ENCODE measurements at places on chromosomes 2 and 18. TPM values are rescaled to one million over a fixed set of nuclear protein-coding genes. Genes with fewer than 3 reads are reported as not detected.

Gene TUBA3E
- total RNA-seq: not detected

Gene ACKR3
- not detected for total RNA-seq

Gene CARF
- 5.8 TPM for total RNA-seq

Gene PRSS56
- not detected for total RNA-seq

Gene STPG4
- total RNA-seq: 0.64 TPM

Gene CSRNP3
- total RNA-seq: 2.9 TPM

Gene TLX2
- not detected for total RNA-seq

GRCh38 chr2:149420053-149420963 lies 89.9 kb downstream of the LYPD6 start:
- peak; percentile 64 for DNase-seq

DNA sequence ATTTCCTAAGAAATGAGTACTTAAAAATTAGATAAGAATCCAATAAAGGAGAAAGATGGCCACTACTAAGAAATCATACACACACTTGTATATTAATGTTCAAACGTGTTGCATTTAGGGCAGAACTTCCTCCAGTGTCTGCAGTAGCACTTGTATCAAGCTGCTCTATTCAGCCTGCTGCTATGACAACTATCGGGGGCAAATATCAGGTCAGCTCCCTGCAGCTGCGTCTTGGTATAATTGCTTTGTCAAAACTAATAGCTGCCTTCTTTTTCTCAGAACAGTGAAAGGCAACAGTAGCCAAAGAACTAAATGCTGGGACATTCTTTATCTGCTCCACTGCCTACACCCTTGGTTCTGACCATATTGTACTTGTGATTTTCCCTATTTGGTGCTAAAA lies 300.7 kb downstream of the NOL4 start:
- DNase-seq: no peak

DNA sequence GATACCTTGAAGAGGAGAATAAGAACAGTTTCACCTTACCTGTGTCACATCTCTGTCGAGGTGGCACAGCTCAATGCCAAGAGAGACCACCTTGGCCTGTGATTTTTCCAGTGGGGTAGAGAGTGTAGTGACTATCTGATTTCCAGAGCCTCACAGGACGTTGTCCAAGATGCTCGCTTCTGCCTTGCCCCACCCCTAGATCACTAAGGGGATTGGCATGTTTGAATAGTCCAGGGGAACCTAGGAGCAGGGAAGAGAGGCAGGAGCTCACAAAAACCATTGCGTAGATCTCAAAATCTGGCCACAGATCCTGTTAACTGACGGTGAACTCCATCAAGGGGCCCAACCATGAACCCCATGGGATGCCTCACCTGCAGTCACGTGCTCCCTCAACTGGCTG lies 24.2 kb downstream of the TMEM178A start:
- no peak for DNase-seq

- DNase-seq: no peak
Measured at GRCh38 chr2:230903231-230904150, 21.6 kb downstream of the GPR55 start.

DNA sequence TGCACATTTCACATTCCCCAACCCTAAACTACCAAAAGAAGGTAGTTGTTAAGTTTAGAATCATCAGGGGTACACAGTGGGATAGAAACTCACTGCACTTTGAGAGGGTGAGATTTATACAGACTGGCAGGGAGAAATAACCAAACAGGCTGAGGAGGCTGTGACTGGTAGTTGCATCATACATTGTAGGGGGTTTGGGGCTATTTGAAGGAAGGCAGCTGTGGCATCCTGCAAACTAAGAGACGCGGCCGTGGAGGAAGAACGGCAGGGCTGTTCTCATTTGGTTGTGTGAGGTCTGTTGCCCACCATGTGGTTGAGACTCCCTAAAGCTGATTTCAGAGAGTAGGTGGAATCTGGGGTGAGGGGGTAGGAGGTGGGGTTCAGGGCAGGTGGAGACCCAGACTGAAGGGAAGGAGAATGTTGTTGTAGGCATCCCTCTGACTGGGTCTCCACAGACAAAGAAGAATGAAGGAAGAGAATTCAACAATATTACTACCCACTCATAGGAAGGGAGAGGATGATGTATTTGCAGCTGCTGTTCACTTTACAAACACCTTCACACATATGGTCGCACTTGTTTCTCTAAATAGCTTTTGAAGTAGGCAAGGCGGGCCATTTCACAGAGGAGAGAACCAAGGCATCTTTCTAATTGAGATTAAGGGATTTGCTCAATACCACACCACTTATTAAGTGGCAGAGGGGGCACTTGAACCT lies 170.9 kb upstream of the SIX2 start:
- DNase-seq: no peak

DNA sequence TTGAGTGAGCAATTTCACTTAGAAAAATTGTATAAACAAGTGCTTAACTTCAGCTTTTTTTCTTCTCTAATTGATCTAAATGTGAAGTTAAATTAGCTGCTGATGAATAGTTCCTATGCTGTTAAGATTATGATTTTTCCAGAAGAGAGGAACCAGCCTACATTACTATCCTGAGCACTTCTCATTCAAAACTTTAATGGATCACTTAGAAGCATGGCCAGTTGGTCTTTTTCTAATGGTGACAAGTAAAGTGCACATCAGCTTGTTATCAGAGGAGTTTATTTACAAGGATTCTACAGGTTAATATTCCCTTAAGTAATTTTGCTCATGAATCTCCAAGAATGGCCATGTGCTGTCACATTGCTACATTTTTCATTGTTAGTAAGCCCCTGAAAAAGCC lies 37.1 kb downstream of the DCC start:
- DNase-seq: no peak

GRCh38 chr2:109607766-109608165 lies 6.0 kb downstream of the SEPTIN10 start:
- DNase-seq: no peak

GRCh38 chr18:55587418-55588110 lies 428 bp downstream of the TCF4 start:
- DNase-seq: peak; percentile 47

DNA sequence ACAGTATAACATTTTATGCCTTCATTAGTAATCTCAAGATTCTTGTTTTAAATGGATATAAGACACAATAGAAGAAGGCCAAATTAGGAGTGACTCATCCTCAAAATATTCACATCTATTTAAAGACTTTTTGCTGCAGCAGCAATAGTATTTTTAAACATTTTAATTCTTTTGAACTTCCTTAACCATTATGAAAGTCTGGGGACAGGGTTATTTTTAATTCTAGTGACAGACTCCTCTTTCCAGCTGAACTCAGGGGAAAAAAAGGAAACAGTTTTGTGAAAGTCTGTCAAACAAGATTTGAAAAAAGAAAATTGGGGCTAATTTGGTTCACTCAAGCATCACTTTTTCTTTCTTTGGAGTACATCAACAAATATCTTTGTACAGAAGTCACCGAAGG lies 541.8 kb downstream of the NUP35 start:
- no peak for DNase-seq

DNA sequence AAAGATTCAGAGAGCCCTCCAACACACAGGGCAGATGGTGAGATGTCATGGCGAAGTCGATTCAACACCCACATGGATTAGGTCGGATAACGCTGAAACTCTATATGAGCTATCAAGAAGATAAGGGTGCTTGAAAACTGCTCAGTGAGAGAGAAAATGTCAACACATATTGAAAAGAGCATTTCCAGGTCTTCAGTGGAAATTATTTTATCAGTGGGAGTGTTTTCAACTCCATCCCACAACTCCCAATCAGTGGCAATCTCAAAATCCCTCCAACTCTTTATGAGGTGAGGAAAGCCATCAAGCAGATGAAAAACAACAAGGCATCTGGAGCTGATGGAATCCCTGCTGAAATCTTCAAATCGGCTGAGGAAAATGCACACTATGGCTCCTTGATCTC lies 104.5 kb upstream of the KLHL14 start:
- no peak for DNase-seq

DNA sequence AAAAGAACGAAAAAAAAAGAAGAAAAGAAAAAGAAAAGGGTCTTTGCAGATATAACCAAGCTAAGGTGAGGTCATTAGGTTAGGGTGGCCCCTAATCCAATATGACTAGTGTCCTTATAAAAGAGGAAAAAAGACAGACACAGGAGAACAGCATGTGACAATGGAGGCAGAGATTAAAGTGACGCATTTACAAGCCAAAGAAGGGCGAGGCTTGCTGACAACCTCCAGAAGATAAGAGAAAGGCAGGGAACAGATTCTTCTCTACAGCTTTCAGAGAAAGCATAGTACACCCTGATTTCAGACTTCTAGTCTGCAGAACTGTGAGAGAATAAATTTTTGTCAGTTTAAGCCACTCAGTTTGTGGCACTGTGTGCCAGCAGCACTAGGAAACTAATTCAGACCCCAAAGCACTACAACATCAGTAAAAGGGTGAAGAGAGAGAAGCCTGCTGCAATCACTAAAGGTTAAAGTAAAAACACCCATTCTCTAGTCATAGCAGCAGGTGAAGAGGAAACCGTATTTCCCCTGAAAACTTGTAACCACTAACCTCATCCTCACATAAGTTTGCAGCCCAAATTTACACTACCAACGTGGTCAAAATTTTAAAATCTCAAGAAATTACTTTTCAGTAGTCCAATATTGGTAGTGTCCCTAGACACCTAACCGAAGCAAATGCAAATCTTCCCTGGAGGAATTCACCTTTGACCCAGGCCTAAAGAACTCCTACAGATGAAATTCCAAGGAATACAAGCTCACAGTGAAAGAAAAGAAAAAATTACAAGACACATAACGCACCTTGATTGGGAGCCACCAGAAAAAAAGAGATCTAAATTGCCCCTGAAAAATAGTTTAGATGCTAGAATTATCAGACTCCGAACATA lies 17.5 kb downstream of the REEP1 start:
- DNase-seq: no peak

DNA sequence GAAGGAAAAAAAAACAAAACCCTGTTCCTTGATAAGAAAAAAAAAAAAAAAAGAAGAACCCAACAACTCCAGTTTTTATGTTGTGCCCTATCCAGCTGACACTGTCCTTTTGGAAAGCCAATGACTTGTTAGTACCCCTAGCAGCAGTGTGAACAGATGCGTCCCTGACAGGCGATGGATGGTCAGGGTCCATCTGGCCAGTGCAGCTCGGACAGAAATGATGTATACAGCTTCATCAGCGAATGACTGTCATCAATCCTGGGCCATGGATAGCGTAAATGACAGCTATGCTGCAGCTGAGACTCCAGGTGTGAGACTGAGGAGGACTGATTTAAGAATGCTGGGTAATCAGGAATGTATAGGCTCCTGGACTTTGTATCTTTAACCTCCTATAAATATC lies 318.8 kb upstream of the FIGN start:
- no peak for DNase-seq

GRCh38 chr18:73752546-73752945 lies 395.1 kb downstream of the FBXO15 start:
- peak; percentile 22 for DNase-seq

DNA sequence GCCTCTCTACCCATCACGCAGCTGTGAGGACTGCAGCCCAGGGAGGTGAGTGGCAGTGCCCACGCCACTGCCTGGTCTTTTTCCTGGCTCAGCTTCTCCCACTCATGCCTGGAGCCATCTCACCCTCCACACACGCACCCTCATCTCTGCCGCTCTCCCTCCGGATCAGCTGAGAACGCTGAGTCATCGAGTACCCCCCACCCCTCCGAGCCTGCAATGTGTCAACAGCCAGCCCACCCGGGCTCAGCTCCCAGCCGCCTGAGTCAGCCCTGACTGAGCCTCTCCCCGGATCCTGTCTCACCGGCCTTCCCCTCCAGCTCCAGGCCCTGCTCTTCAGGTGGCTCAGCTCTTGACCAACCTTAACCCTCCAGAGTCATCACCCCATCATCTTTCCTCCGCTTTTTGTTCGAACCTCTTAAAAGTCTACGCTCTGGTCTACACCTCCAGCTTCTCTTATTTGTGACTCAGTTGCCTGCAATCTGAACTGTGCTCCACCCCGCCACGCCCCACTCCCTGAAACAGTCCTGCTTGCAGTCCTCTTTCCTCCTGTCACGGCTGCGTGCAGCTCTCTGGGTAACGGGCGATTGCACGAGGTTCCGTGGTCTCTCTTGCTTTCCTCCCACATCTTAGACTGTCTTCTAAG lies 94.4 kb upstream of the ASAP2 start:
- DNase-seq: peak; percentile 88

DNA sequence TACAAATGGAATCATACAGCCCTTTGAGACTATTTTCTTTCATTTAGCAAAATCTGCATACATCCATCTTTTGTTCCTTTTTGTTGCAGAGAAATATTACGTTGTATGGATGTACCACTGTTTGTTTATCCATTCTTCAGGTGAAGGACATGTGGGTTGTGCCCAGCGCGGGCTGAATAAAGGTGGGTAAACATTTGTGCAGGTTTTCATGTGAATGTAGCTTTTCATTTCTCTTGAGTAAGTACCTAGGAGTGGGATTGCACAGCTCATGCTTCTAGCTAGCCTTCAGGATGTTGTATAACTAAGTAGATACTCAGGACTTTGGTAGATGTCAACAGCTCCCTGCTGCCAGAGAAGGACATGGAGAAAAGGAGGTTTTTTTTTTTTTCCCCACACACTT lies 50.6 kb upstream of the SPRED2 start:
- DNase-seq: no peak

DNA sequence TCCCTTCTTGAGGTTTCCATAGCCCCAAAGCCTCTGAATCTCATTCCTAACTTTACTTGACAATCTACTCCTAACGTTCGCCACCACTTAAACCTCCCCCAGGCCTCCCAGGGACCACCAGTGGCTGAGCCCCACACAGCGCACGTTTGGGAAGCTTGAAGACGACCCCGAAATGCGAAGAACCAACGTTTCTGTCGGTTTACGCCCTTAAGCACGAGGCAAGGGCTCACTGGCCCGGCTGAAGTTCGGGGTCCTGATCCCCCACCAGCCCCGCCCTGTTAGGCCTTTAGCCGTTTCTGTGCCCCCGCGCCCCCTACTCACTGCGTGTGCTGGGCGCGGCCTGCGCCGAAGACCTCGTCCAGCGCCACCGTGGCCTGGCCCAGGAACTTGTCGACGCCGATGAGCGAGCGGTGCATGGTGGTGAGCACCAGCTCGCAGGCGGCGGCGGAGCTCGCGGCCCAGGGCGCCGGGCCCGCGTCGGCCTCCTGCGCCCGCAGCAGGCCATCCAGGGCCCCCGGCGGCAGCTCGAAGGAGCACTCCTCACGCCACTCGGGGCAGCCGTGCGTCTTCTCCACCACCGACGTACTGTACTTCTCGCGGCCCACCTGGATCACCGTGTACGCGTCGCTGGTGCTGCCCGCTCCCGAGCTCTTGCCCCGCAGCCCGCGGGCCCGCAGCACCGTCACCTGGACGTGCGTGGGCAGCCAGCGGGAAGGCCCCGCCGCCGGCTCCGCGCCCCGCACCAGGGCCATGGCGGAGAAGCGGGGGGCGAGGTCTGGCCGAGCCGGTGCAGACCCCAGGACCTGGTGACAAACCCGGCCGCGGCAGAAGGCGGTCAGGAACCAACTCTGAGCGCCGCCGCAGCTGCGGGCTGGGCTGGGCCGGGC lies 479 bp downstream of the RAB11FIP5 start:
- DNase-seq: peak; percentile 62

All from fibroblast of villous mesenchyme (primary cell).